Endodermal cell (in vitro differentiated cells): ENCODE measurements at places on chromosomes 11 and 22. TPM values are rescaled to one million over a fixed set of nuclear protein-coding genes. Genes with fewer than 3 reads are reported as not detected.
A peak's percentile ranks its signal among the peaks of the same experiment; 100 is the strongest.

GRCh38 chr11:96798445-96798844, 408.6 kb downstream of the JRKL start:
- no peak for DNase-seq

DNA sequence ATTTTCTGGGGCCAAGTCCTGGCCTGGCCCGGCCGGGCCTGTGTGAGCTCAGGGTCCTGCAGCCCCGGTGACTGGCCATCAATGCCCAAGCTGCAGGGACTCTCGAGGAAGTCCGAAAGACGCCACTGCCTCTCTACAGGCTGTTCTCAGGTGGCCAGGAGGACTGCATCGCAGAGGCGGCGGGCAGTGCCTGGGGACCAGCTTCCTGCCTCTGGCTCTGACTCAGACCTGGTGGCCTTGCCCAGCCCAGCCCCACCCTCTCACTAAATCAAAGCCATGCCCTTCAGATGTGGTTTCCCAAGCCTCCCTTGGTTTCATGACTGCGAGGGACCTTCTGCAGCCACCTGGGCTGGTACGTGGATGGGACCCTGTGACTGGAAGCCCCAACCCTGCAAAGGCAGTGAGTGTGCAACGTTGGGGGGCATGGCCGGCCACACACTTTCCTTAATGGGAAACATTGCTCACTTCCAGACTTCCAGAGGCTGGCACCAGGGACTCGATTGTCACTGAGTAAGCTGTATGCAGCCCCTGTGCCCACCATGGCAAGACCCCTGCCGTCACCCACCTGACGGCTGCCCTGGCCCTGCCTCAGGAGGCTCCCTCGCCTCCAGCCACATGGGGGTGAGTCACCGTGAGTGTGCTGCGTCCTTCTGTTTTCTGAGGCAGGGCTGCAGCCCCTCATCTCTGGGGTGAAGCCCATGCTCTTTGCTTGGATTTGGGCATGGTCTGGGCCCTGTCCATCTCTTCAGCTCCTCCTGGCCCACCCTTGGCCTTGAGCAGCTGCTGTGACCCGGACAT, 6.0 kb upstream of the FGF3 start:
- DNase-seq, result no peak

DNA sequence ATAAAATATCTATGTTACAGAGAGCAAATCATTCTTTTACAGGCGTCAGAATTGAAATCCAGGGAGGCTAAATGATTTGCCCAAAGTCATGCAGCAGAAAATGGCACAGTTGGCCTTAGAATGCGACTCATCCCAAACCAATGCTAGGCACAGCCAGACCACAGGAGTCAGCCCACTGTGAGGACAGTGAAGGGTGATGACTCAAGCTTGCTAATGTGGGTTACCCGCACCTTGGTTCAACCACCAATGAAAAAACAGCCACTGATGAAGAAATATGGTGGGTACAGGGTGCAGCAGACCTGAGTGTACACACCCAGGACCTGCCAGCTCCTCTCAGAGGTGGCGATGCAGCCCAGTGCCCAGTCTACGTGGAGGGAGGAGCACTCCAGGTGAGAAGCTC, 89.7 kb downstream of the ZC3H12C start:
- no peak for DNase-seq

DNA sequence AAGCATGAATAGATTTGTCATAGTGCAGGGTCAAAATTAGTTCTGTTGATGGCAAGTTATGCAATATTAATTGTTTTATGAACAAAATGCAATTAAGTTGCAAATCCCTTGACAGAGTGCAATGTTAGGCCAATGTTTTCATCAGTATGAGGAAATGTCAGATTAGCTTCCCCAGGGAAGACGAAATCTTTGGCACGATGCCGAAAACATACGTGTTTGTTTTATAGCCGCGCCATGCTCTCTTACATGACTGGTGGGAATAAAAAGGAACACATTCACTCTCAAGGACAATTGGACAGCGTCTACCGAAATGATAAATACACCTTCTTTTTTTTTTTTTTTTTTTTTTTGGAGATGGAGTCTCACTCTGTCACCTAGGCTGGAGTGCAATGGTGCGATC, 27.0 kb downstream of the MFNG start:
- no peak for DNase-seq

- DNase-seq, result no peak
Observed at GRCh38 chr11:21474529-21474928, 718.4 kb upstream of the ANO5 start.

DNA sequence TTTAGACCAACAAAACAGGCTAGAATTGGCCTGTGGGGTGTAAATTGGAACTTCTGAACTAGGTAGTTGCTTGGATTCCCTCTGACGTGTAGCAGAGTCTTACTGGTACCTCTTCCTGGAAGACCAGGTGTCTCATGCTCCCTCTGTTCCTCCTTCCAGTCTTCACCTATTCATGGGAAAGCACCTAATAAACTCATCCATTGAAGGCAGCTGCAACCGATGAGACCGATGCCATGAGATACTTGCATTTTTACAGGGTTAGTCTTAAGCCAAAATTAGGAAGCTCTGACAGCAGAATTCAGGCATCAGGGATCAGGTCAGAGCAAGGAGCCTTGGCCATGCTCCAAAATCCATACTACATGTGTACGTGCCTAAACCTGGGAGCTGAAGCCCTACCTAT, 13.2 kb upstream of the HEPHL1 start:
- no peak for DNase-seq

DNA sequence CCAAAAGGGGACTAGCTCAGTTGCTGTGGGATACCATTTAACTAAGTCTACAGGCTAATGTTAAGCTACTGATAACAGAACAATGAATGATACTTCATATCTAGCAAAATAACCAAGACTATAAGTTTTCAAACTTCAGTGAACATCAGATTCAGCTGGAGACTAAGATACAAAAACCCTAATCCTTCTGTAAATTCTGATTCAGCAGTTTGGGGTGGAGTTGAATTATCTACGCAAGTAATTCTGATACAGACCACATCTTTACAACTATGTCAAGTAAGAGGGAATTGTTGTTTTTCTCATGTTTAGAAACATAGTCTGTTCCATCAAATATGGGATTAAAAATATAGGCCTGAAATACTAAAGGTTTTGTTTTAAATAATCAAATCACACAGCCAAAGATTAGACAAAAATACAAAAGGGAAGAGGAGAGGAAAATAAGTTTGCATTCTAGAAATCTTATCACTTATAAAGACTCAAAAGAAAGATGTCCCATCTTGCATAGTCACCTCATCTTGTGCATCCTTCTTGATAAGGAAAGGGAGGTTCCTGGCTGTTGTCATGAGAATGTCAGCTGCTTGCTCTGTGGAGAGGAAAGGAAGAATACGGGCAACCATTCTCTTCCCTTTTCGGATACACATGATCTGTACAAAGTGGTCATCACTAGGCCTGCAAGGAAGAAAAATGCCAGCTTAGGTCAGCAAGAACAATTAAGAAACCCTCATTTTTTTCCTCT, 21.4 kb downstream of the PATL1 start:
- DNase-seq, result no peak

DNA sequence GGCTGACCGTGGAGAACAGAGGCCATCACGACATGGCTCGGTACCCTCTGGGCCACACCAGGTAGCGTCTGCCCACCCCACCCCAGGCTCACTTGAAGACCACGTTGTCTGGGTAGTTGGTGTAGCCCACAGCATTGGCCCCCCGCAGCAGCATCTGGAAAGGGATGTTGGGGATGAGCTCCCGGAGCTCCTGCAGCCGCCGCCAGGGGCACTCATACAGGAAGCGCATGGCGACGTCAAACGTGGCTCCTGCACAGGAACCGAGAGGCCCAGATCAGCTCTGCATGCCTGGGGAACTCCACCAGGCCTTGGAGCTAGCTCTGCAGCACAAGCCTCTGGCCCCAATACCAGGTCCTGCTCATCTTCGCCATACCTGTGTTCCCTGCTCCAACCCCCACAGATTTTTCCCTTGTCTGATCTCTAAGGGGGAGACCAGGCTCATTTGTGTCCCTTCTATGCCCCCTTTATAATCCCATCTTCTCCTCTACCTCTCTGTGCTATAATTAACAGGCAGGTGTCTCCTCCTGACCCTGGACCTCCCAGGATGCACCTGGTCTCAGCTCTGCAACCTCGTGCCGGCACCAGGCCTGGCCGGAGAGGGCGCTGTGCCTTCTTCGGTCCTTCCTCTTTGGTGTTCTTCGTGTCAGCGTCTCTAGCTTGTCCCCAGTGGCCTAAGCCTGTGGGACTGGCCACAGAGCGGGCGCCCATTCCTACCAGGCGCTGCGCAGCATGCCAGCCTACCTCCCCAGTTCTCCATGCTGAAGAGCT, 5.0 kb upstream of the LRFN4 start:
- DNase-seq, result peak; percentile 88

- no peak for DNase-seq
Observed at GRCh38 chr11:2366276-2366675, 10.8 kb upstream of the CD81 start.

DNA sequence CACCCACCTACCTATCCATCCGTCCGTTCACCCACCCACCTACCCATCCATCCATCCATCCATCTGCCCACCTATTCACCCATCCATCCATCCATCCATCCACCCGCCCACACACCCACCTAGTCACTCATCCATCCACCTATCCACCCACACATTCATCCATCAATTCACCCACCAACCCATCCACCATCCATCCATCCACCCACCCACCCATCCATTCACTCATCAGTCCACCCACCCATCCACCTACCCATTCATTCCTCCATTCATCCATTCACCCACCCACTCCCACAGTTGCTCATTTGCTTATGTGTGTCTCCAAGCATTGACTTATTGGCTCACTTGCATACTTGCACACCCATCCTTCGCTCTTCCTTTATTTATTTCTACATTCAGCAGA, 50.1 kb downstream of the MYO7A start:
- no peak for DNase-seq

The APOA1 gene
- total RNA-seq, result 74.2 and 91.8 TPM in 2 replicates

The ROM1 gene
- total RNA-seq, result 0.71 to 1.0 TPM (median 0.88 TPM) in 3 replicates

The MOGAT2 gene
- total RNA-seq, result not detected in 2 replicates

The DENND6B gene
- 13.1 to 16.3 TPM (median 14.2 TPM) in 3 replicates for total RNA-seq

The KCTD14 gene
- total RNA-seq, result 11.9 and 12.8 TPM in 2 replicates

The SYCE3 gene
- total RNA-seq, result 0.70 TPM in 1 of 2 replicates, not detected in the other
